ENCODE measurements at places on chromosomes 4 and X.
A peak's percentile ranks its signal among the peaks of the same experiment; 100 is the strongest.

DNA sequence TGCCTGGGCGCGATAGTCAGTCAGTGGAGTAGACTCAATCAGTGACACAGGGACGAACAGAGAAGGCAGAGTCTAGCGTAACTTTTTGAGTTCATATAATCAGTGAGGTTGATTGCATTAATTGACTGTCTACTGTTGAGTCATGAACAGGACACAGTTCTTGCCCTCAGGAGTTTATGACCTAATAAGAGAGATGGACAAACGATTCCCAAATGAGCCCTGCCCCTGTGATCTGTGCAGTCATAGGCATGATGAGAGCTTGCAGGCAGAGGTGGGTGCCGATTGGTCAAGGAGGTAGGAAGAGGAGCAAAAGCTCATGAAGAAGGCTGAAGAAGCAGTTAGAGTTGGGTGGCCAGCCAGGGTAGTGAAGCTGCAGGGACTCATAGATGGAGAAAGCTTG is 57.1 kb downstream of the ADD1 start:
- DNase-seq = no peak

DNA sequence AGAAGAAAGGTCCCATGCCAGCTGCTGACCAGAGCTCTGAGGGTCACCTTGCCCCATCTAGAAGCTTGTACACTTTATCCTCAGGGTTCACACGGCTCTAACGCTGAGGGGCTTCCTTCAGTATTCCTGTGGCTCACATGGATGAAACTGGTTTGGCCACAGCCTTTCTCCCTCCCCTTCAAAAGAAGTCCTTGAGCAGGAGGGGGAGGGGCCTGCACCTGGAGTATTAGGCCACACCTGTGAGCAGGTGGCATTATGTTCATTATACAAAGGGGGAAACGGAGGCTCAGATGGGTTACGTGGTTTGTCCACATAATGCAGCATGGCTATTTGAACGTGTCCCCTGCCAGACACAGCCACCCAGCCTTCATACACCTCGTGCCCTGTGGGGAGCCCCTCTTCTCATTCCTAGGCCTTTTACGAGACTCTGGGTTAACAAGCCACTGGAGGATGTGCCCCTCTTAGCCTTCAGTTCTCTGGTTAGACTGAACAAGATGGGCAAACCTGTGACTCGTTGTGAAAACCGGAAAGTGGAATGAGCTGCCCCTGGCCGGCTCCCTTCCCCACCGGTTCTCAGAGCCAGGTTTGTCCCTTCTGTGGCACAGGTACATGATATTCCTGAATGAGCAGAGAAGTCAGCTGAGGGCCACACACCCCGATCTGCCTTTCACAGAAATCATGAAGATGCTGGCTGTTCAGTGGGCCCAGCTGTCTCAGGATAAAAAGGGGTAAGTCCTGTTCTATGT is 27.2 kb upstream of the JAKMIP1 start:
- peak; percentile 31 for DNase-seq

DNA sequence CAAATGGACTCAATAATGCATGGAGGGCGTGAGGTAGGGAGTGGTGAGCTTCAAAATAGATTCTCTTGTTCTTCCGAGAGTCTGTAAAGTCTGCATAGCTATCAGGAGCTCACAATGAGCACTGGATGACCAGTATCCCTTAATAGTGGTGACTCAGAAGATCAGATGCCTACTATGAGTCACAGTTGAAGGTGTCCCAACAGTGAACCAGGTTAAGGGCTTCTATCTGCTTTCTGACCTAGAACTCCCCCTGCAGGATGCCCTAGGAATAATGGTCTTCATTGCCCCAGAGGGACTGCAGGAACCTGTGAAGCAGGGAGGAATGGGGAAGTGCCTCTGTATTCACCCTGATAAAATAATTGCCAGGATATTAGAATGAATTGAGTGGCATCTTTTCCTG is 22.1 kb downstream of the DGKK start:
- DNase-seq = no peak

DNA sequence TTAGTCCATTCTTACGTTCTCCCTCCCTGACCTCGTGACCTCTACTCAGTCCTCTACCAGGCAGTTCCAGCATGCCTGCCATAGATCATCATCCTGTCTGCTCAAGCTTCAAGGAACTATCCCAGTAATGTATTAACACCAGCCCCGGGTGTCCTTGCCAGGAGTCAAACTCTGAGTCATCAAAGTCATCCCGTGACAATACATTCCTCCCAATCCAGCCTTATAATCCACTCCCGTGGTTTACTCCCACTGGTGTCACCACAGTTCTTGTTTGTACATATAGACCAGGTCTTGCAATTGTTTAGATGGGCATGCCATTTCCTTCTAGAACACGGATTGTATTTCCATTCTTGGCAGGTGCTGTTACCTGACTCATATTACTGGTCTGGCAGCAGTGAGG is 68.7 kb upstream of the TAB3 start:
- DNase-seq = no peak

DNA sequence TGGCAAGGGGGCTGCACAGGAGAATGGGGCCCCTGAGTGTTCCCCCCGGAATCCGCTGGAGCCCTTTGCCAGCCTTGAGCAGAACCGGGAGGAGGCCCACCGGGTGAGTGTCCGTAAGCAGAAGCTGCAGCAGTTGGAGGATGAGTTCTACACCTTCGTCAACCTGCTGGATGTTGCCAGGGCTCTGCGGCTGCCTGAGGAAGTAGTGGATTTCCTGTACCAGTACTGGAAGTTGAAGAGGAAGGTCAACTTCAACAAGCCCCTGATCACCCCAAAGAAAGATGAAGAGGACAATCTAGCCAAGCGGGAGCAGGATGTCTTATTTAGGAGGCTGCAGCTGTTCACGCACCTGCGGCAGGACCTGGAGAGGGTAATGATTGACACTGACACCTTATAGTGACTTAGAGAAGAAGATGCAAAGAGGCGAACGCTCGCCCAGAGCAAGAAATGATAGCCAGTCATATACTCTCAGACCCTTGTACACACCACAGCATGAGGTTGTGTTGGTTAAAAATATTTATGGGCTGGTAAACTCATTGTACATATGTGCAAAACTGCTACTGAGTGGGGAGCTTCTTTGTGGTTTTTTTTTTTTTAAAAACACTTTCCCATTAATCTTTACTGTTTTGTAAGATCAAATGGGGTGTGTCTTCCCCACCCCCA is 52.5 kb downstream of the JADE1 start:
- no peak for DNase-seq

GRCh38 chrX:65994519-65995506 is 45.1 kb downstream of the VSIG4 start:
- DNase-seq = no peak

DNA sequence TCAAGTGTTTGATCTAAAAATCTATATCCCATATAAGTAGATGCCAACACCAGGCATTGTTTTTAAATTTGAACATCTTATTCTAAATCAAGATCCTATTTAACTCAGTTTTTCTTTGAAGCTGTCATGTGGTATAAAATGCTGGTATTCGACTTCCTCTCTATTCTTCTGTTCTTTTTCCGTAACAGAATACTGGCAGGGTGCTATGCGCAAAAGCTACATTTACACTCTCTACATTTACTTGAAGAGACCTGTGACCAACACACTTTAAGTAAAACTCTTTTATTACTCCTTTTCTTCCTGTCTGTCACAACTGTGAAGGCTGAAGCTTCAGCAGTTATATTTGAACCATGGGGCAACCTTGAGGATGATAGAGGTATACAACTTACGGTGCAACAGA is 612.8 kb downstream of the C4orf33 start:
- DNase-seq = no peak

- no peak for DNase-seq
These were observed 535 bp downstream of the WAS start for GRCh38 chrX:48684134-48684533.

DNA sequence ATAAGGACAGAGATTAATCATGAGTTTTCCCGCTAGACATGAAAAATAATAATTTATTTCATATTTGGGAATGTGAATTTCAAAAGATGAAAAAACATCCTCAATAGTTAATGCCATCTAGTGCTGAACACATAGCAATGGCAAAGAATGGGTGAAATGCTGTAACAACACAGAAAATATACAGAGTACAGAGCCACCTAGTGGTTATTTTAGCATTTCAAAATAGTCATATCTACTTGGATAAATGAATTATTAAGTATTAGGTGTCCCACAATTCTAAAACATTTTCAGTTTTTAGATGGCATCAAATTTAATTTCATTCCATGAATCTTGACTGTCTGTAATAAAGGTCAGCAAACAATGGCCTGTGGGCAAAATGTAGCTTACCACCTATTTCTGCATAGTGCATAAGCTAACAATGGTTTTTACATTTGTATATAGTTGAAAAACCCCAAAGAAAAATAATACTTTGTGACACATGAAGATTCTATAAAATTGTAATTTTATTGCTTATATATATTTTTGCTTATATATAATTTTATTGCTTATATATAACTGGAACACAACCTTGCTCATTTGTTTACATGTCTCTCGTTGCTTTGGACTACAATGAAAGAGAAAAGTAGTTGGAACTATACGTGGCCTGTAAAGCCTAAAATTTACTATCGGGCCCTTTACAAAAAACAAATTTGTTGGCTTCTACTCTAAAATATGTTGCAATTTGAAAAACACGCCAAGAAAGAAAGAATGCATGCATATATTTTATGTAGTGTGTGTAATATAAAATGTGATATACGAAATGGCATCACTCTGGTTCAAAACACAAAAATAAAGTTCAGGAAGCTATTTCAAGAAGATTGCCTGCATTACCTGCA is 99.1 kb upstream of the FAM47C start:
- DNase-seq = no peak

DNA sequence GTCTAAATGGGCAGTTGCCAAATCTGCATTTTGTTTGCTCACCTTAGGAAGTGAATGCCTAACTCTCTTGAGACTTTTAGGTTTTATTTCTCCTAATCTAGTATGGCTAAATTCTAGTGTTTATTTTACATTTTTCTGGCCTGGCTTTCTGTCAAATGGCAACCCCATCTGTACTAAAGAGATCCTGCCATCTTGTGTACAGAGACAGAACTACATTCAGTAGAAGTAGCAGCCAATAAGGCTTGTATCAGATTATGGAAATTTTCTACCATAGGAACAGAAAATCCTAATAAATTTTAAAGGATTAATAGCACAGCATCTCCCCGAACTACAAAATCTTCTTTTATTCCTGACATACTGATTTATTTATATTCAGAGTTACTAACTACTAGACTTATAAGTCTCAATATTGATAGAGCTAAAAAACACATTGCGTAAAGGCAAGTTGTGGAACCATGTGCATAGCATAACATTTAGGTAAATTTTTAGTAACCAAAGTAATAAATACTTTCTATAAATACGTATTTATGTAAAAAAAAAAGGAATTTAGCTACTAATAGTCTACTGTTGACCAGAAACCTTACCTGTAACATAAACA is 45.5 kb downstream of the TMEM144 start:
- DNase-seq = no peak

DNA sequence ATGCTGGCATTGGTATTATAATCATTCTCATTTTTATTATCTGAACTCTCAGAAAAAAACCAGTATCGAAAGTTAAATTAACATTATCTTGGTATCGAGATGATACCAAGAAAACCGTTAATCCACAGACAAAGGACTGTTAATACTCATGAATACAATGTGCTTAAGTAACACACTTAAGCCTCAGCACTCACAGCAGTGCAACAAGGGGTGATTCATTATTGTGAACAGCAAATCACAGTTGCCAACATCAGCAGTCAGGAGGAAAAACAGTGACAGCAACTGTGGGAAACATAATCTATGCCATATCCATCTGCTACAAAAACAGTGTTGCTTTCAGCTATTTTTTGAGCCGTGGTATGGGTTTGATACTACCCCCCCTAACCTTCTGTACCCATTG is 210.9 kb upstream of the ATOH1 start:
- no peak for DNase-seq

DNA sequence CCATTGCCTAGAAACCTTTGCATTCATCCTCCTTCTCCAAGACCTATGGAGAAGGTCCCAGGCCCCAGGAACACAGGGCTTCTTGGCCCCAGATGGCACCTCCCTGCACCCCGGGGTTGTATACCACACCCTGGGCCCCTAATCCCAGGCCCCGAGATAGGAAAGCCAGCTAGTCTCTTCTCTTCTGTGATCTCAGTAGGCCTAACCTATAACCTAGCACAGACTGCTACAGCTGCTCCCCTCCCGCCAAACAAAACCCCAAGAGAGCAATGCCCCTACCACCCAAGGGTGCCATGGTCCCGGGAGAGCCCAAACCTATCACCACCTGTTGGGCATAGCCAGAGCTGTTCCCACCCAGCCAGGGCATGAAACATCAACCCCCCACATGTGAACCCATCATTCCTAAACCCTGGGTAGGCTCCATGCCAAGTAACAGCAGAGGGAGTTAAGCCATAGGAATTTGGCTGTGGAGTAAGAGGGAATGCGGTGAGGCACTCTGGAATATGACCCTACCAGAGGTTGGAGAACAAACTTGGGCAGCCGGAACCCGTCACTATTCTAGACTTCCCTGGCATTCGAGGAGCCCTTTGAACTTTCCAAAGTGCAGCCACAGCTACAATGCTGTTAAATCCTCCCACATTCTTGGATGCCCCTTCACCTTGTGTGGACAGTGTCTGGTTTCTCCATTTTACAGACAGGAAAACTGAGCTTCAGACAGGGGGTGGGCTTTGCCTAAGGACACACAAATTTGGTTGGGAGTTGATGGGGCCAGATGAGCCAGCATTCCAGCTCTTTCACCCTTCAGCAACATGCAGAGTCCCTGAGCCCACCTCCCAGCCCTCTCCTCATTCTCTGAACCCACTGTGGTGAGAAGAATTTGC is 10.9 kb upstream of the SASH3 start:
- DNase-seq = no peak

DNA sequence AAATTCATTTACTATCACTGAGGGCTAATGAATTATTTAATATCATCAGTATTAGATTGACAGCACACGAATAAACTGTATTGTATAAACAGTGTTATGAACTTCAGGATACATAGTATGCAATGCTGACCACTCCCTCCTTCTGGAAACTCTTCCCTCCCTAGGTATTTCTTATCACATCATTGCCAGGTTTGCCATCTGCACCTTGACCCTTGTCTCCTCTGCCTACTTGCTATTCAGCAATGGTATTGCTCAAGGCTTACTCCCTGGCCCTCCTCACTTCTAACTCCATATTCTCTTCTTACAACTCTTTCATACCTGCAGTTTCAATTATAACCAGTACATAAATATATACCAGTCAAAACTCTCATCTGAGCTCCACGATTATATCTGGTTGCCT is 38.9 kb downstream of the ATP8A1 start:
- DNase-seq = no peak

GRCh38 chrX:71809886-71810285 is 46.7 kb downstream of the CXorf49B start:
- DNase-seq = no peak

GRCh38 chr4:88158489-88159228 is at the start of gene ABCG2:
Gene ABCG2, minus strand, starts transcription at chr4:88158639. Its CDS starts 18,644 bp downstream, at chr4:88139995.
- peak; percentile 57 for DNase-seq

GRCh38 chr4:136219592-136220125 is 1312.6 kb downstream of the PCDH18 start:
- DNase-seq = no peak
